NCI-H1436 treated with DMSO at 0.1 percent for 48 hours (cell line): ENCODE measurements at places on chromosomes 5 and 9.

- no peak for DNase-seq
Measured at GRCh38 chr5:134437847-134438581, 26.3 kb upstream of the CDKN2AIPNL start.

- DNase-seq, result peak; percentile 60
Measured at GRCh38 chr9:73149371-73150067, 2.1 kb upstream of the ANXA1 start.

- DNase-seq, result no peak
Measured at GRCh38 chr5:127041571-127041970, 11.2 kb upstream of the MARCHF3 start.

DNA sequence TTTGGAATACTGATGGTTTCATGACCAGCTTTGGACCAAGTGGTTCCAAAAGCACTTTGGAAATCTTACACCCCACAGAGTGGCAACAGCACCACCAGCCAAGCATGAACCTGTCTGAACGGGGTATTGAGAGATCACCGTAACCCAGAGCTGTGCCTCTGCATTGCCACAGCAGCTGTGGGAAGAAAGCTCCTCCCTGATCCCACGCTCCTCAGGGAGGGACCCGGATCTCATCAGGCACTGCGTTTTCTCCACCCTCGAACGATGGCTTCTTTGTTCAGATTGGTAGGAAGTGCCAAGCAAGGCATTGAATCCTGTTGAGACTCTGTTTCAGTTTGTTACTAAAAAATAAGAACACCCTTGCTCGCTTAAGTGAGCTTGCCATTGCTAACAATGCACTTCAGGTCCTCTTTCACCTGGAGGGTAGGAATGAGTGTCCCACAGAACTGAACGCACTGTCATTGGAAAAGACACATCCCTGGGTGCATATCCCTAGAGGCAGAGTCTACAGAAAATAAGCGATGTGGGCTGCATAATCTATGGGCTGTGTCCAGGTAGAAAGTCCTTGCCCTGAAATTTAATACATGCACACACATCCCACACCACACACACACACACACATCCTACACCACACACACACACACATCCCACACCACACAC lies 118.0 kb upstream of the ICE1 start:
- DNase-seq, result no peak

DNA sequence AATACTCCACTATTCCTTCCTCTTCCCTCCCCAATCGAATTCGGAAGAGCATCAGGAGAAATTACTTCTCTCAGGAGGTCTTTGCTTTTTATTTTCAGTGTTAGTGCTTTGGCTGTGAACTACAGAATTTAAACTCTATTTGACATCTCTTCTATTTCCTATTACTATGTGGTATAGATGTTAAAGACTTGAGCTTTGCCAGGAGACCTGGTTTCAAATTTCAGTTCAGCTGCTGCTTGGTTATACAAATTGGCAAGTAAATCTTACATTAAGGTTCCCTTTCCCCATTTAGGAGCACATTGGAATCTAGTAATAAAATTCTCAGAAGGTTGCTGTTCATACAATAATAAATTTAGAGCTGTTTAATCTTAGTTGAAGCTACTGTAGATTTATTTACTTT lies 13.1 kb downstream of the UHRF2 start:
- DNase-seq, result no peak

- DNase-seq, result no peak
Measured at GRCh38 chr5:80206282-80206681, 49.6 kb downstream of the SERINC5 start.

GRCh38 chr9:32574858-32575257 lies 1.9 kb upstream of the NDUFB6 start:
- no peak for DNase-seq

DNA sequence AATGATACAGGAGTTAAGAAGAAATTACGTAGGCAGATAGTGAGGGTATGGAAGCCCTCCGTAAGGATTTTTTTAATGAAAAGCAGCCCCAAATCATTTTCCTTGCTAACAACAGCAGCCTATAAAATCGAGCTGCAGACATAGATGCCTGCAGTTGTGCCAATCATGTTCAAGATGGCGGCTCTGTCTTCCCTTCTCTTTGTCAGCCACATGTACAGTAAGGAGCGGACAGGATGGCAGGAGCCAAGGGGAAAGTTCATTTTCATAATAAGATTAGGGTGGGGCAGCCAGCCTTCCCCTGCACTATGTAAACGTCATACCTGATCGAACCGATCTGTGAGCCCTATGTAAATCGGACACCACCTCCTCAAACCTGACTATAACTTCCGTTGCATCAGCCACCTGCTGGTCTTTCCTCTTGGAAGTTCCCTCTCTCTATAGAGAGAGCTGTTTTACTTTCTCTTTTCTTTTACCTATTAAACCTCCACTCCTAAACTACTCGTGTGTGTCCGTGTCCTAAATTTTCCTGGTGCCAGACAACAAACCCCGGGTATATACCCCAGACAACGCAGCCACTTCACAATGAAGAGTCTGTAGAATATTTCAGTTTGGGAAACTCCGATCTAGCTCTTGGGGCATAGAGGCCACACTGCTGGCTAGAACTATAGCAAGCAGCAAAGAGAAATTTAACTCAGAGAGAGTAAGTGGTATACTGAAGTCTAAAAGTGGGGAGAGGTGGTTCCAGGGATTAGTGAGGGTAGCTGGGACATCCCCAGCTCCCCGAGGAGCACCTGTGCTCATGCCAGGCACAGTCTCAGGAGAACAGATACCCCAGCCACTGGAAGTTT lies 20.8 kb upstream of the SLC24A2 start:
- no peak for DNase-seq

GRCh38 chr5:12320331-12320730 lies 416.1 kb upstream of the CTNND2 start:
- DNase-seq, result no peak

- DNase-seq, result no peak
Measured at GRCh38 chr9:123407217-123407851, 51.3 kb downstream of the CRB2 start.
